ENCODE measurements at places on chromosomes 3 and 15.

DNA sequence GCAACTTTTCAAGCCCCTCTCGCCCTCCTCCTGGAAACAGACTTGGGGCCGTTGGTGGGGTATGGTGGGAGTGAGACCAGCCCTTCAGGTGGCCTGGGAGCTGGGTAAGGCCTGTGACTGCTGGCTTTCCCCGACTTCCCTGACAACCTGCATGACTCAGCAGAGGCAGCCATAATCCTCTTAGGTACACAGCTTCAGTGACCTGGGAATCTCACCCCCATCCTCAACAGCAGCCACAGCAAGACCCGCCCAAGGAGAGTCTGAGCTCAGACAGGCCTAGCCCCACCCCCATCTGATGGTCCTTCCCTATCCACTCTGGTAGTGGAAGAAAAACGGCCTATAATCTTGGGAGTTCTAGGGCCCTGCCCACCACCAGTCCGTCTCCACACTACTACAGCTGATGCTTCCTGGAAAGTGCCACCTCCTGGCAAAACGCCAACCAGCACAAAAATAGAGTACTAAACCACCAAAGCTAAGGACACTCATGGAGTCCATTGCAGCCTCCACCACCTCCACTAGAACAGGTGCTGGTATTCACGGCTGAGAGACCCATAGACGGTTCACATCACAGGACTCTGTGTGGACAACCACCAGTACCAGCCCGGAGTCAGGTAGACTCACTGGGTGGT lies 13.1 kb upstream of the SLC27A2 start:
- no peak for DNase-seq

DNA sequence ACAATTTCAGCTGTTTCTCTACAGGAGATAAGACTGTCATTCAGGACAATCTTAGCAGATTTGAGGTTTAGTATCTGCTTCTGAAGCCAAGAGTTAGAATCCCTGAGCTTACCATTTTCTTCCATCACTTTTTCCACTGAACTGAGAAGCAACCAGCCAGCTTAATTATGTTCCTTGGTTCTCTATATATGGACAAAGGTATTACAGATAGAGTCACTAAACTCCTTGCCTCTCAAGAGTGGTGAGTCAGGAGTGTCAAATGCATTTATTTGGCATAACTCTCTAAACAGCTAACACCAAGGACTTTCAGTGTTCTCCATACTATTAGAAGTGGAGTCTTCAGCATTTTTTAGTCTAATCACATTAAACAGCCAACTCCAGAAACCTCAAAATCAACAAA lies 239.3 kb downstream of the ALCAM start:
- peak; percentile 43 for DNase-seq

- no peak for DNase-seq
Observed at GRCh38 chr3:181703601-181704420, 7.9 kb upstream of the SOX2 start.

DNA sequence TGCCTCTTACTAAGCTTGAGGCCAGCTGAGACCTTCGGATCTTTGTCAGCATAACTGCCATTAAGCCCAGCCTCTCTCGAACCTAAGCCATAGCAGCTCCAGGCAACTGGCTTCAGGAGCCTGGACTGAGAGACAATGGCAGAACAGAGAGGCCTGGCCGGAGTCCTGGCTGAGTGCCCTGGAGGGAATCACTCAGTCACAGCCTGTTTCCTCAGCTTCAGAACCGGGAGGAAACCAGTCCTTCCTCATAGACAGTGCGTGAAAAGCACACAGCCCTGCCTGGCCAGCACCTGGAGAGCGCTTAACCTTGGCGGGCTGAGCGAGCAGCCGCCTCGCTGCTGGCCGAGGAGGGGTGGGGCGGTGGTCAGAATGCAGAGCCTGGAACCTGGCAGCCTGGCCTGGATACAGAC lies 21.6 kb downstream of the RNU5B-1 start:
- DNase-seq, result no peak

DNA sequence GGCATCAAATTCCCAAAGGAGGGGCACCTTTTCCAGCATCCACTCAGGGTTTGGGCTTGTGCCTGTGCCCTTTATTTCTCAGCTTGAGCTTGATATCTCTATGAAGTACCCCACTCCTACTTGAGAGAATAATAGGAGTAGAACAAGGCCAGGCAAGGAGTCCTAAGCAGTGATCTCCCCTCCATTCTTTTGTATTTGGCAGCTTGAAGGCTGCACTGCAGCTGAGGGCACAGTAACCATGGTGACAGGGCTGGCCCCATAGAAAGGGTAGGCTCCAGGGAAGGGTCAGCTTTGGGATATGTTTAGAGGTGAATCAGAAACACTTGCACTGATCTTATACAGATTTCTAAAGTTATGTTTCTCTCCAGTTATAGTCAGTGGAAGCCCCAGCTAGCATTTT lies 145.4 kb upstream of the SLC24A5 start:
- no peak for DNase-seq

- DNase-seq, result peak; percentile 60
Observed at GRCh38 chr3:142866841-142867631, 21.8 kb downstream of the PCOLCE2 start.

DNA sequence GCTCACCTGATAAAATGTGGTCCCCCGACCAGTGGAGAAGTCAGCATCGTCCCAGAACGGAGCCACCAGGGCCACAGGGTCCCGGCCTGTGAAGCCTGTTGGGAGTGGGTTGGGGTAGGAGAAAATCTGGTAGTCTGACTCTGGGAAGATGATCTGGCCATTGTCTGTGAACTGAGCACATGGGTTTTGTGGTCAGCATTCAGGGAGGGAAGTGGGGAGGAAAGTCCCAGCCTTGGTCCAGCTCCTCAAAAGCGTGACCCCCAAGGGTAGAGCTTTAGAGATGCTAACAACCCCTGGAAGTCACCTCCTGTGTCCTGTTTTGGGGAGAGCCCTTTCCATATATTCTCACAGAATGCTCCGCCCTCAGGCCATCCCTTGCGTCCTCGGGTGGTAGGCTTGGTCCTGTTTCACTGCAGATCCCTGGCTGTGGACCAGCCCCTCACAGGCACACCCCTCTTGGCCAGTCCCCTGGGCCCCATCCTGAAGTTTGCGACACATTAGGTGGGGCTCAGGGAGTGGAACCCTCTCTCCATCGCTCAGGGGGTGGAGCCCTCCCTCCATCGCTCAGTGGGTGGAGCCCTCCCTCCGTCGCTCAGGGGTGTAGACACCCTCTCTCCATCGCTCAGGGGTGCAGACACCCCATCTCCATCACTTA lies 40.0 kb downstream of the MUC4 start:
- DNase-seq, result no peak

DNA sequence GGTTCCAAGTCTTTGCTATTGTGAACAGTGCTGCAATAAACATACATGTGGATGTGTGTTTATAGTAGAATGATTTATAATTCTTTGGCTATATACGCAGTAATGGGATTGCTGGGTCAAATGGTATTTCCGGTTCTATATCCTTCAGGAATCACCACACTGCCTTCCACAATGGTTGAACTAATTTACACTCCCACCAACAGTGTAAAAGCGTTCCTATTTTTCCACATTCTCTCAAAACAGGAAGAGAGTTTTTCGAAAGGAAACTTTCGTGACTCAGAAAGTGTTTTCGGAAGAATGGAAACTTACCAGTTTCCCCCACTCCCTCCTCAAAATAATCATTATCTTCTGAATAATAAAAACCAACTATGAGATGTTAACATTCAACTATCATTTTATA lies 205.8 kb downstream of the ALCAM start:
- no peak for DNase-seq

GRCh38 chr3:9222049-9222448 lies 27.4 kb downstream of the SRGAP3 start:
- DNase-seq, result no peak

DNA sequence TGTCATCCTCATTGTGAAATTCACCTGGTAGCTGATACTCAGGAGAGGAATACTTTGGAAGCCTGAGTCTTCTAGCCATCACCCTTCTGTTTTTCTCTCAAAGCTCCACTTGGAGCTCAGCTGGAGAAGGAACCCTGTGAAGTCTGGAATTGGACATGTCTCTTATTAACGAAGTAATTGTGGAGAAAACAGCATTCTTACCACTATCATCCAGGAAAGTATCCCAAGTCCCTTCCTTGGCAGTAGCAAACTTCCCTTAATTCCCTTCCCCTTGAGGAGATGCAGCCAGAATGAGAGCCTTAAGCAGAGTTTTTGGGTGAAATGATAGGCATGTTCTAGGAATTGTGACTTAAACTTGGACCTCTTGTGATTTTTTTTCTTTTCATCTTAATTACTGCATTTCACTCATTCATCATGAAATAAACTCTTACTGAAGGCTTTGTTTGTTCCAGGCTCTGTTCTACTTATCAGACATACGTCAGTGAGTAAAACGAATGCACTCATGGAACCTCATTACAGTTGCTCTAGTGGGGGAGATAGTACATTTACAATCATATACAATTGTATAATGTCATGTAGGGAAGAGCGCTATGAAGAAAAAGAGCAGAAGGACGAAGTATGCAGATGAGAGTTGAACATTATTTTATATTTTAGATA lies 30.5 kb upstream of the TCF12 start:
- no peak for DNase-seq

DNA sequence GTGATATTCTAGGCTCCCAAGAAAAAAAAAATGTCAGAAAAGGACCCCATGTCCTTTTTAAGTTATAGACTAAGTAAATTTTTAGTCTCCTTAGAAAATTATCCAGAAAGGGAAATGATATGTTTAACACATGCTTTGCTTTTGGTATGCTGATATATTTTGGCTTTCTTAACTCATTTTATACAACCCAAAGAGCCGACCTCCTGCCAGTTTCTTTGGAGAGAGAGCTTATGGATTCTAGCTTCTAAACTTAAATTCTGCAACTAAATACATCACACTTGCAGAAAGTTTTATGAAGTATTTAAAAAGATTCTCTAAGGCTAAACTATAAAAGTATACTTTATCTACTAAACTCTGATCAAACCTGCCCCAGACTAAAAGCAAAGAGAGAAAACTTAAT lies 43.9 kb upstream of the ZPLD1 start:
- no peak for DNase-seq

GRCh38 chr15:70613271-70613670 lies 150.1 kb downstream of the UACA start:
- peak; percentile 13 for DNase-seq

- DNase-seq, result peak; percentile 71
Observed at GRCh38 chr15:83559310-83559966, 94.5 kb upstream of the ADAMTSL3 start.

DNA sequence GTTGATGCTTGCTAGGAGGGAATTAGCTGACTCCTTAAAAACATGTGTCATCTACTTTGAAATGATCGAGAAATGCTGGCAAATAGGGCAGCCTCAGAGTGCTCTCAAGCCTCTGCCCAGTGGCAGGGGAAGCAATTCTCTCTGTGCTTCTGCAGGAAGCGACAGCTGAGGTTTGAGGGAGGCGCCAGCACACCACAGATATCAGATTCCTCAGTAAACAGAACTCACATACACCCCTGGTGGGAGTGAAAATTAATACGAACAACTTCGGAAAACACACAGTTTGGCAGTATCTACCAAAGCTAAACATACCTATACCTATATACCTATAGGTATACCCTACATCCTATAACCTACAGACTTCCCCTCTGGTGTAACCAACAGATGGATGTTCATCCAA lies 61.3 kb downstream of the NSMCE3 start:
- no peak for DNase-seq

- no peak for DNase-seq
Observed at GRCh38 chr3:48084170-48084569, 68.0 kb upstream of the MAP4 start.

GRCh38 chr15:52280326-52281084 lies 15.1 kb downstream of the MYO5C start:
- no peak for DNase-seq

GRCh38 chr3:197926418-197926817 lies 23.6 kb upstream of the RPL35A start:
- DNase-seq, result no peak

GRCh38 chr3:101695779-101696372 lies 9.4 kb upstream of the RPL24 start:
- DNase-seq, result peak; percentile 38

DNA sequence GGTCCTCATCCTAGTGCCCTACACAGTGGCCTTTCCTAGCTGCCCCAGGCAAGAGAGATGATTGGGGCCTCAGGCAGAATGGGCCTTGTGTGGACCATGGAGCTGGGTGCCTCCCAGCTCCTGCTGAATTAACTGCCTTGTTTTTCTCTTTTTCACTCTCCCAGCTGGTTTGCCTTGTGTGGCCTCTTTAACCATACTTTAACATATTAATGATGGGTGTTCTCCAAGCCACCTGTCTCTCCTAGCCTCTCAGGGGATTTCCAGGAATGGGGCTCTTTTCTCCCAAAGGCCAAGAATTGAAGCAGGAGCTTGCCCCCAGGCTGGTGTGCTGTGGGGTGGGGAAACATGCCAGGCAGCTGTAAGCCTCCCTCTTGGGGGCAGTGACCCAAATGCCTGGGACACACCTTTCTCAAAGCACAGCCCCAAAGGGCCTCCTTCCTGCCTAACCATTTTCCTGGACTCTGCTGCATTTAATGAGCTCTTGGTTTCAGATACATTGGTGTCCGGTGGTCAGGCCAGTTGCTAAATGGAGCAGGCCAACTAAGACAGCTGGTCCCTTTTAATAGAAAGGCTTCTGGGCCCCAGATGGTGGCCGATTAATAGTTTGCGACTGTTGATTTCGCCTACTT lies 5.6 kb downstream of the ALPK3 start:
- DNase-seq, result no peak

GRCh38 chr3:11060500-11061251 lies 68.1 kb downstream of the SLC6A1 start:
- DNase-seq, result peak; percentile 56

GRCh38 chr3:59052803-59053411 lies 3.1 kb upstream of the CFAP20DC start:
- peak; percentile 59 for DNase-seq

GRCh38 chr3:129015388-129016105 lies 14.4 kb downstream of the EFCC1 start:
- no peak for DNase-seq

GRCh38 chr15:62153228-62153627 lies 11.9 kb downstream of the C2CD4B start:
- no peak for DNase-seq

DNA sequence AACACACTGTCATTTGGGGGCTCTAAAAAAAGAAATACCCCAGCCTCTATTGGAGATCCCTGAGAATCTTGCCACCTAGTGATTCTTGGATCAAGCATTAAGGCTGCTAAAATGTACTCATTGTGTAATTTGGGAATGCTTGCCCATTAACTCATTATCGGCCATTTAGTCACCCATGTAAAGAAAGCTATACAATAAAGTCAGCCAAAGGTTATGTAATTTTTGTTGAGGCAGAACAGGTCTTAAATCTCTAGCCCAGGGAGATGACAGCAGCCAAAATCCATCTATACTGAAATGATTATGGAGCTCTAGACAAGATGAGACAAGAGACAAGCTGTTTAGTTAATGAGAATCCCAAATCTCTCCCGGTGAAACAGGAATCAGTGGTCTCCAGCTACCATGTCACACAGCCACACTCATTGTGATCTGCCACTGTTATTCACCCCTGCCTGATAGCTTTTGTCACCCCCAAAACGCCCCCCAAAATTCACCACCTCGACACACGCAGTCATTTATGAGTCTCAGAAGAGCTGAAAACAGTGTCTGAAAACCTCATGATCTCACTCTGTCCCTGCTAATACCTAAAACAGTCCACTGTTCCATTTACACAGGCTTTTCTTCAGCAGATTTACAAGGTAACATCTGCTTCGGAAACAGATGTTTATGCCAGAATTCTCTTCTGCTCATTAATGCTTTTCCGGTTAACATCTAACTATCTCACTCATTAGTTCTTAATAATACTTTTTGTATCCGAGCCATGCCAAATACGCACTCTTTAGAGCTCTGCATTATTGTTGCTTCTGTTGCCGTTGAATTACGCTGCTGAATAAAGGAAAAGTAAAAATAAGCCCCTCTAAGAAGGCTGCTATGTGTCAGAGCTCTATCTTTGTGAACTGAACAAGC lies 138.5 kb downstream of the RORA start:
- DNase-seq, result no peak
